ENCODE measurements at places on chromosomes 1 and 21.

GRCh38 chr1:183138301-183138700 is 47.8 kb upstream of the LAMC2 start:
- no peak for DNase-seq

DNA sequence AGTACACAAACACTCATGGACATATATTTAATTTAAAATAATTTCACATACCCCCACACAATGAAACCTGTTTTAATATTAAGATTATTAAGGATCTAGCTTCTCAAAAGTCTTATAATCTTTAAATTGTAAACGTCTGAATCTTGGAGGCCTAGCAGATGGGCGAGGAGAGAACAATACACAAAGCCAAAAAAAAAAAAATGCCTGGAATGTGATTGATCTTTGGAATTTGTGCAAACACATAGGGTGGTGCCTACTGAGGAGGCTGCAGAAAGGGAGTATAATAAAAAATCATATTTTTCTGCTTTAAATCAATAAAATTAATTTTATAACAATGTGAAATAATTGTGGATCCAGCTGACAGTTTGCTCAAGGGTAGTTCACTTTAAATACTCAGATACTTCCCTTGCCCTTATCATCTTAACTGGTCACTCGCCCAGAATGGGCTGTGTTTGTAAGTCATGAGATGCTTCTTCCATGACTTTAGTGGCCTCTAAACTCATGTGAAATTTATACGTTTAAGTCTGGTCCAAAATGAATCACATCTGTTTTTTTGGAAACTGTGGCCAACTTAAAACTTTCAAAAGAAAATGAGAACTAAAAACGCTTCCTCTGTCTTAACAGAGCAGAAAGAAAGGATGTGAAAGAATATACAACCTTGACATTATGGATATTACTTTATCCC is 802.8 kb upstream of the CXADR start:
- no peak for DNase-seq

- no peak for DNase-seq
These were observed 6.0 kb upstream of the DIP2A start for GRCh38 chr21:46452710-46453109.

GRCh38 chr1:101509370-101509769 is 272.6 kb downstream of the S1PR1 start:
- no peak for DNase-seq

DNA sequence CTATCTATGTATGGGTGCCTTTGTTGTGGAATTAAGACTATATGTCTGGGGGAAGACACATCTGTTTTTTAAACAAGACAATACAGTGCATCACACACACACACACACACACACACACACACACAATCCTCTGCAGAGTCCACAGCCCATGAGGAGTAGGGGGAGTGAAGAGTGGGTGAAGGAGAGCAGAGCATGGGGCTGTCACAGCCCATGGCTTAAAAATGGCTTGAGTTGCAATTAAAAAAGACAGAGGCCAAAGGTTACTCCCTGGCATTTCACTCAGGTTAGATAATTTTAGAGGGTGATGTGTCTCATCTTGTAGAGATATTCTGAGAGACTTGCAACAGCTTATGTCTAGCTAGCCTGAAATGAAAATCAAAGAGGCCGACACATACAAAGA is 176.5 kb upstream of the PLXNA2 start:
- no peak for DNase-seq

DNA sequence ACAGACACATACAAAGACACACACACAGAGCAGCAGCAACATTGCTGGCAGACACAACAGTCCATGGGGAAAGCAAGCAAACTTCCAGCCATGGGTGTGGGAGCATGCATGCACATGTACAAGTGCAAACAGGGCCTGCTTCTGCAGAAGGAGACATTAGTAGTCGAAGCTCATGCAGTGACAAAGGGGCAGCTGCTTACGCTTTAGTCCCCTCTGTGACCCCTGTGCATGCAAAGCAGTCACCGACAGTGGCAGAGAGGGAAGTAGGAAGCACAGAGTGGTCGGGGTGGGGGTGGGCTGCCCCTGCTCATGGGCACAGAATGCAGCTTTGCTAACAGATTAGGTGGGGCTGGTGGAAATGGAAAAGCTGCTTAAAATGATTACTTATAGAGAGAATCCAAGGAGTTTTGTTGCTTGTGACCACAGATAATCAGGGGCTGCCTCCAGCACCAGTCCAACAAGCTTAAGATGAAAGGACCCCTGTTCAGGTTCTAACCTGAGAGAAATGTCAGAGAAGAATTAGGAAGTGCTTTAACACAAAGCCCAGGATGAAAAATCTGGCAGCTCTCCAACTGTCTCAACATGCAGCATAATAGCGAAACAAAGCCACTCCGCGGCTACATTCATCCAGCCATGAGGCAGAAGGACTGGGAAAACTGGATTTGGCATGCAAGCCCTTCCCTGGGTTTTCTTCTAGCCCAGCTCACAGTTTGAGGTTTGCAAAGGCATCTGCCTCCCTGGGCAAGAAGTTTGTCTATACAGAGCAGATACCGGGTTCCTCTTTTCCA is 378.9 kb downstream of the KCNH1 start:
- no peak for DNase-seq

DNA sequence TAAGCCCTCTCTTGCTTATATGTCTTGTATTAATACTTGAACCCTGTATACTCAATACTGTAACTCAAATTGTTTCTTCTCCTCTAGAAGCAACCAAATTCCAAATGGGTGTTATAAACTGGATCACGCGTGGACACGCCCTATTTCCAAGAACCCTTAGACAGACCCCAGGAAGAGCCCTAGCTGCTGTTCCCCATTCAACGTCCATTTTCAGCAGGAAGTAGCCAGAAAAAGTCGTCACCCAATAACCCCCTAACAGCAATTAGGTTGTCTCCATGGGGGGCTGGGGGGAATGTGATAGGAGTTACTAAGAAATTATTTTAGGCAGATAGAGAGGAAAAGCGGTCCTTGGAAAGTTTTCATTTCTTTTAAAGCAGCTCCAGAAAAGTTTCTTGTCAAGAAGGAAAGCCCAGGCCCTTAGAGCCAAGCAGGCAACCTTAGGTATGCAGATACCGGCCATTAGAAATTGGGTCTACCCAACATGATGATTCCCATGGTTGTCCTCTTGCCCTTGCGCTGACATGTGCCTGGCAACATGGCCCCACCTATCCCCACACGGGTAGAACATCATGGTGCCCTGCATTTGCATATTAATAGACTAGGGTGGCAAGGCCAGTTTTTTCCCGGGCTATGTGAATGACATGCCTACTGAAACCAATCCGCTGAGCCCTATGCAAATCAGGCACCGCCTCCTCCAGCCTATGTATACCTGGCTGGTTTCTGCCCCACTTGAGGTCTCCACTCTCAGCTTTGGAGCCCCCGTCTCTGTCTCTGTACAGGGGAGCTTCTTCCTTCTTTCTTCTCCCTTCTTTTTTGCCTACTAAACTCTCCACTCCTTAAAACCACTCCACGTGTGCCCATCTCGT is 4.0 kb upstream of the CD46 start:
- DNase-seq, result no peak

DNA sequence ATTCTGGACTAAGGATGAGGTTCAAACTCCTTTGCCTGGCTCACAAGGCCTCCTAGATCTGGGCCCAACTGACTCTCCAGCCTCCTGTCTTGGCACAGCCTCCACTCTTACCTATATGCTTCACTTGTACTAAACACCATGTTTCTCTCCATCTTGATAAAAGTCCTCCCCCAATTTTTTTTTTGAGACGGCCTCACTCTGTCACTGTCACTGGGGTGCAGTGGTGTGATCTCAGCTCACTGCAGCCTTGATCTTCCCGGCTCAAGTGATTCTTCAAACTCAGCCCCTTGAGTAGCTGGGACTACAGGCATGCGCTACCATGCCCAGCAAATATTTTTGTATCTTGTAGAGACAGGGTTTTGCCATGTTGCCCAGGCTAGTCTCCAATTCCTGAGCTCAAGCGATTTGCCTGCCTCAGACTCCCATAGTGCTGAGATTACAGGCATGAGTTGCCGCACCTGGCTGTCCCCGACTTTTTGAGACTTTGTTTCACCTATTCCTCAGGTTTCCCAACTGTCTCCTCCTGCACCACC is 39.7 kb downstream of the CD34 start:
- no peak for DNase-seq

DNA sequence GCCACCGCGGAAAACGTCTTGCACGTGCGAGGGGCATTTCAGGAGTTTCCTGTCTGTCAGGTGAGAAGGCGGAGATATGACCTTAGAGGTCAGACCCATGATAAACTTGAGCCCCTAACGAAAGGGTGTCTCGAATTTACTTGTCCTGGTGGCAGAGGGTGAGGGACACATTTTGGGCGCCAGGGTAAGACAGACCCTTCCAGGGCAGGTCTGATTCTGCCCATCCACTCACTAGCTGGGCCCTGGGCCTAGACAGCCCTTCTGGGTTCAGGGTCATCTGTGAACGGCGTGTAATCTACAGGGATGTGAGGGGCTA is 395 bp upstream of the CSRP1 start:
- no peak for DNase-seq

GRCh38 chr1:209652873-209653401 is 712 bp upstream of the LAMB3 start:
- no peak for DNase-seq

DNA sequence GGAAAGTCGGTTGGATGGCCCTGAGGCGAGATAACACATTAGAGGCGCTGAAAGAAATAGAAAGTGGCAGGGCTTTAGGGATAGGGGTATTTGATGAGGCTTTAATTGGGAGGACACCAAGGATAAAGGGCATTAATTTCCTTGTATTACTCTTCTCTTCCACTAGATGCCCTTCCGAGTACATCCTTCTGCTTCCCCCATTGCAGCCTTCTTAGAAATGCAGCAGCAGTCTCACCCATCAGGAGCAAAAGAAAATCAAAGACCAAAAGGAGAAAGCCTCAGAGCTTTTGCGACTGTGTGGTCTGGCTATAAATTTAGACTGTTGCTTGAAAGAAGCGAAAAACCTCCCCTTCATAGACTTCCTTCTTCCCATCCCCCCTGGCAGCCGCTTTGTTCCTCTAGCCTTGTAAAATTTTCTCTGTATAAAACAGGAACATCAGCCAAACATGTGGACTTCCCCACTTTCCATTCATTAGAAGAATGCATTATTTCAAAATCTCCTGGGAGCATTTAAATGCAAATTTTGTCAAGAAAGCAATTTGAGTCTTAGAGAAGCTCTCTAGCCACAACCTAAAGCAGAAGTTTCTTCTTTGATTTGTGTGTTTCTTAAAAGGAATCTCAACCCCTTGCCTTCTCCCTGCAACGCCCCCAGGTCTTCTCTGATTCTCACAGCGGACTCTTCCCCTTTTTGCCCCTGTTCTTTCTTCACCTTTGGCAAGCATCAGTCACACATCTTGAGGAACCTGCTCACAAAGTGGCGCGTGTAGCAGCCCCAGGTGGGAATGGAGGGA is 76.6 kb downstream of the NDUFS5 start:
- DNase-seq, result no peak

GRCh38 chr1:172390301-172390682 is 30.2 kb upstream of the C1orf105 start:
- DNase-seq, result no peak

DNA sequence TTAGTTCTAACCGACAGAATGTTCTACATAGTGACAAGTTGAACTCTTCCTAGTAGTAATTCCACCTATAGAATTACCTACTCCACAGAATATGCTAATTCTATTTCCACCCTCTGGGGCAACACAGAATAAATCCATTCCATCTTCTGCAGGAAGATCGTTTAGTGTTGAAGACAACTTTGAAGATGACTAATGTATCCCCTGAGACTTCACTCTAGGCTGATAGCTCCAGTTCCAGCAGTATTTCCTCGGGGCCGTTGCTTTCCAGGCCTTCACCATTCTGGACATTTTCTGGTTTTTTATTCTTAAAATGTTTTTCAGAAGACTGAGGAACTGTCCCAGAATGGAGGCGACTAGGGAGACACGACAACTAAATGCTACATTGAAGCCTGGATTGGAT is 61.0 kb upstream of the CSF1 start:
- no peak for DNase-seq

DNA sequence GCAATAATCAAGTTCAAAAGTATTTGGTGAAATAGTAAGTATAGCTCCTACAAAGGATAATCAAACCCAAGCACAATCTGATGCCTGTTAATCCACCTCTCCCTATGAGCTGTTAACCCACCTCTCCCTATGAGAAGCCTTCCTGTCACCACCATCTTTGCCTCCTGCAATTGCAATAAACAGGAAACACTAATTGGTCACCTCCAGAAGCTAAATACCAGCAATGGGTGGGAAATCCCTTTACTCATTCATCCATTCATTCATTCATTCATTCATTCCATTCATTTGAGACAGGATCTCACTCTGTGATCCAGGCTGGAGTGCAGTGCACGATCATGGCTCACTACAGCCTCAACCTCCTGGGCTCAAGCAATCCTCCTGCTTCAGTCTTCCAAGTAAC is 132.8 kb downstream of the RERE start:
- DNase-seq, result no peak

GRCh38 chr21:29712818-29713217 is 227.0 kb downstream of the GRIK1 start:
- no peak for DNase-seq

DNA sequence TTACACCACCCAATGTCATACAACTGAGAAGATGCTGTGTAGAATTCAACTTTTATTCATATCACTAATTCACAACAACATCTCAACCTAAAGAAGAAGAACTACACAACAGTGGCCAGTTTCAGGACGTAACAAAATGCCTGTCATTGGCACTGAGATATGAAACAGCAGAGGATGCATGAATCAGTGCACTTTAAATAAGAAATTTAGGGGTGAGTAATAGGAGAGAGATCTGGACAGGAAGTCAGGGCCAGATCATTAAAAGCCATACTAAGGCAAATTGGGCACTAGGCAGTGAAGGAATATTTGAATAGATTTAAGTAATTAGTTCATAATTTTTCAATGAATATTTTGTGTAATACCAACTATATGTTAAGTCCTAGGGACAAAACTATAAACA is 510.5 kb downstream of the PLPP3 start:
- no peak for DNase-seq

DNA sequence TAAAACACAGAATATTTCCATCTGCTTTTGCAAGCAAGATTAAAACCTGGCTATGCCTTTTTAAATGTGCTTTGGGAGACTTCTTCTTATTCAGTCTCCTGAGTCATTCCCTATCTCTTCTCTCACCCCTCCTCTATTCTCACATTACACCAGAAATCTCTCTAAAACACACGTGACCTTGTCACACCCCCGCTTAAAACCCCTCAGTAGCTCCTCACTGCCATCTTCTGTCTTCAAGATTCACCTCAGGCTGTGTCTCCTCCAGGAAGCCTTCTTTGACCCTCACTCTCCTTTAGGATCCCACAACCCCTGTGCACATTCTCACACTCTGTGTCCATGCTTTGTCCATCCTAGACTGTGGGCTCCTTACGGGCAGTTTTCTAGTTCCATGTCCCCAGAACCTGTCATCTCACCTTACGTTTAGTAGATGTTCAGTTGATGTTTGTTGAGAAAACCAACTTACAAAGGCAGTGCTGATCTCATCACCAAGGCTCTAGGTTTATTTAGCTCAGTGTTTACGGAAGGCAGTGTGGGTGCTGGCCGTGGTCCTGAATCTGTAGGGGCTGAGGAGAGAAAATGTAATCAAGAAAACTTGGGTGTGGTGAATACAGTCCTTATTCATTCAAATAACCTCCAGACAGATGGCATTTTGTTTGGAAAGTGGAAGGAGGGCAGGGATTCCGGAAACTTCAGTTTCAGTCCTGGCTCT is 143.5 kb downstream of the DMRTA2 start:
- DNase-seq, result no peak
